ENCODE measurements at places on chromosomes 6 and 20.

GRCh38 chr6:35471836-35472345, 3.7 kb downstream of the RPL10A start:
- no peak for DNase-seq

- DNase-seq, result no peak
Observed at GRCh38 chr20:60812561-60812960, 439.5 kb upstream of the CDH4 start.

GRCh38 chr20:58697201-58697866, 4.7 kb downstream of the NPEPL1 start:
- DNase-seq, result no peak

GRCh38 chr6:5866547-5867051, 140.1 kb downstream of the NRN1 start:
- no peak for DNase-seq

DNA sequence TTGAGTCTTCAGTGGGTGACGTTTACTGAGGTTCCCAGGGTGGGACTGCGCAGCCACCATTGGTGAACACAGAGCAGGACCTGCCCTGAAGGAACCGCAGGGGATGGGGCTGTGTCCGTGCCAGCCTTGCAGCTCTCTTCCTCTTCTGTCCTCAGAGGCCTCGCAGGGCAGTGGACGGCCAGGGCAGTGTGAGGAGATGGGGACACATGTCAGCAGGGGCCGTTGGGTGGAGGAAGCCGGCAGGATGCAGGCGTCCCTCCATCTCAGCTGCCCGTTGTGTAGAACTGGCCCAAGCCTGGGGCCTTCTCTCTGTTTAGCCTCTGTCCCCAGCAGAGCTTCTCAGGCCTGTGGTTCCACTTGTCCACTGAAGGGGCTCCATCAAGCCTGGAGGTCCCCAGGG, 53.6 kb upstream of the SMOC2 start:
- no peak for DNase-seq

DNA sequence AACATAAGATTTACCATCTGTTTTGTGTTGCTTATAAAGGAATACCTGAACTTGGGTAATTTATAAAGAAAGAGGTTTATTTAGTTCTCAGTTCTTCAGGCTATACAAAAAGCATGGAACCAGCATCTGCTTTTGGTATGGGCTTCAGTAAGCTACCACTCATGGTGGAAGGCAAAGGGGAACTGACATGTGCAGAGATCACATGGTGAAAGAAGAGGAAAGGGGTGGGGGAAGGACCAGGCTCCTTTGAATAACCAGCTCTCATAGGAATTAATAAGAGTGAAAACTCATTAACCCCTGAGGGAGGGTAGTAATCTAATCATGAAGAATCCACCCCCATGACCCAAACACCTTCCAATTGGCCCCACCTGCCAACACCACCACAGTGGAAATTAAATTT, 89.5 kb upstream of the TMEM170B start:
- no peak for DNase-seq

- DNase-seq, result no peak
Observed at GRCh38 chr6:127496471-127496870, 22.7 kb downstream of the MTCL3 start.

- no peak for DNase-seq
Observed at GRCh38 chr6:144158133-144158532, 7.8 kb downstream of the STX11 start.

- DNase-seq, result no peak
Observed at GRCh38 chr6:144006736-144007477, 1.2 kb downstream of the PLAGL1 start.

DNA sequence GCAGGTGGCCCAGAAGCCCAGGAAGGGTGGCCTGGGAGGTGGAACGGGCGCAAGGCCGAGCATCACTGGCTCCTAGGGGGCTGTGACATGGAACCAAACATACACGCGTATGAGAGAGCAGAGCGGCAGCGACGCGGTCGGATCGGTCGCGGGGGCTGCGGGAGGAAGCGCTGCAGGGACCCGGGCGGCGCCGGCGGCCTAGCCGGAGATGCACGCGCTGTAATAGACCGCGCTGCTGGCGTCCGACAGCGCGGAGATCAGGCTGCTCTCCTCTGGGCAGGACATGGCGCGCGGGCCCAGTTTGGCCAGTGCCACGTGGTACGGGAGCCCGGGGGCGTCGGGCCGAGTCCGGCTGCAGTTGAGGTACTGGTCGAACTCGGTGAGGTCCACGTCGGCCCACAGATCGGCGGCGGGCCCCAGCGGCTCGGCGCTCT, 1.5 kb downstream of the SOX18 start:
- no peak for DNase-seq

- DNase-seq, result no peak
Observed at GRCh38 chr6:49004801-49005200, 458.3 kb downstream of the MMUT start.

DNA sequence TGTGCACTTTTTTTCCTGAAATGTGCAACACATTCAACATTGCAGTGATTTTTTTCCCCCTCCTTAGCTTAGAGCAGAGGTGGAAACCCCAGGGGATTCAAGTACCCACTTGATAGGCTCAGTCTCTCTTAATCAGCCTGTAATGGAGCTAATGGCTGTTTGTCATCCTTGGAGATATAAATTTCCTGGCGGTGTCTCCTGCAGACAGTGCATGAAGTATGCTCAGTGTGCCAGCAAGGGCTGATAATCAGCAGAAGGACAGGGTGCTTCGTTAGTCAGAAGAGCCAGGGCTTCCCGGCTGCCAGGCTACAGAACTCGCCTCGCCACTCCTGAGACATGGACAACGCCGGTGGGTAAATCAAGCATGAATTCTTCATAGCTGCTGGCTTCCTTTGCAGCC, 69.8 kb upstream of the PHACTR2 start:
- DNase-seq, result no peak

DNA sequence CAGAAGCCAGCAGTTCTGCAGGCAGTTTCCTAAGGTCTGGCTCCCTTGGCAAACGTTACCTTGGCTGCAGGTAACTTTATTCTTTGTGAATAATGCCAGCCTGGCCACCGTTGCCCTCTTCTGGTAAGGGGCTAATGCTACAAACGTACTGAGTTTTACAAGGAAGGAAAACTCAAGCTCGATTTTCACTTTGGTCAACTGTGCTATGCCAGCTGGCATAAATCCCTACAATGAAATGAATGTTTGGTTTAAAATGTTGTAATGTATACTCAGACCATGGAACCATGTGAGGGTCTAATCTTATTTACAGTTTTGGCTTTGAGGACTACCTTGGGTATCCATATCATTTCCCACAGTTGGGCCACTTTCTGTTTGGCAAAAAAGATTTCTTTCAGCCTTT, 101.4 kb downstream of the SLX4IP start:
- DNase-seq, result no peak

- no peak for DNase-seq
Observed at GRCh38 chr6:132414322-132414721, 13.0 kb upstream of the MOXD1 start.

DNA sequence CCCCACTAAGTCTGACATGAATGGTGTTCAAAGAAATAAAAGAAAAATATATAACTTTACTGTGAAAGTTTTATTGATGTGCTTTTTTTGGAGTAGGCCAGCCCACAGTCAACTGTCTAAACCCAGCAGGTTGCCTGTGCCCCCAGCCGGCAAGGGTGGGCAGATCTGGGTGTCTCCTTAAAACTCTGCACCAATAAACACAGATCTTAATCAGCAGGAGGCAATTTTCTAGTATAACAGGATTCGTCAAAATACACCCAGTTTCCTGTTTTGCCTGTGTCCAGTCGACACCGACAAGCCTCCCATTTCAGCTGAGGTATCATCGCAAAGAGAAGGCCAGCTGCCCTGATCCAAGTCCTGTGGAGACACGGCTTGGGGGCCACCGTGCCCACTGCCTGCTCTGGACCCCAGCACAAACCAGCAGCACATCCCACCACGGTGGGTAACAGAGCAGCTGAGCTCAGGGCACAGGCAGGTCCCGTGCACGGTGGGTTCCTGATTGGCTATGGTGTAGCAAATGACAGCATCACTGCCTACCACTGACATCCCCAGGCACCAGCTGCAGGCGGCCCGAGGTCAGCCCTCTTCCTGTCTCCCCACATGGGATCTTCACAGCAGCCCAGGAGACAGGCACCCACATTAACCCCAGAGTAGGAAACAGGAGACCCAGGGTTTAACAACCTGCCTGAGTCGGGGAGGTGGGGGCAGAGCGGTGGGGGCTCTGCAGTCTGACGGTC, 15.7 kb downstream of the BMP7 start:
- no peak for DNase-seq

- no peak for DNase-seq
Observed at GRCh38 chr6:105676857-105677256, 274.0 kb upstream of the PREP start.

- DNase-seq, result no peak
Observed at GRCh38 chr20:63682384-63683139, 13.9 kb upstream of the TNFRSF6B start.

DNA sequence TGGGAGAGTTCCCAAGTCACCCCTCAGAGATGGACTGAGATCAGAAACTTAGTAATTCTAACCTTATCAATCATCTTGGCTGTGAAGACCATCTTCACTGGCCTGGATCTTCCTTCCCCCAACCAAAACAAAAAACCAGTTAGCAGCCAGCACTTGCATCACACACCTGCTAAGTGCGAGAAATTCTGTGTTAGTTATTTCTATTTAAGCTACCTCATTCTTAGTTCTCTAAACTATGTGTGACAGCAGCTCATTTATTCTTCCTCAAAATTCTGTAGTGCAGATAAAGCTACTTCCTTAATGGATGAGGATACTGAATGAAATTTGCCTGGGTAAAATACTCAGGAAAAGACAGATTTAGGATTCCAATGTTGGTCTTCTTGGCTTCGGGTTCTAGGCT, 18.2 kb upstream of the TAGAP start:
- no peak for DNase-seq
